ENCODE measurements at places on chromosomes 5 and 9.
A peak's percentile ranks its signal among the peaks of the same experiment; 100 is the strongest.

GRCh38 chr5:131242728-131243255 lies 21.1 kb upstream of the CDC42SE2 start:
- peak; percentile 91 for DNase-seq

DNA sequence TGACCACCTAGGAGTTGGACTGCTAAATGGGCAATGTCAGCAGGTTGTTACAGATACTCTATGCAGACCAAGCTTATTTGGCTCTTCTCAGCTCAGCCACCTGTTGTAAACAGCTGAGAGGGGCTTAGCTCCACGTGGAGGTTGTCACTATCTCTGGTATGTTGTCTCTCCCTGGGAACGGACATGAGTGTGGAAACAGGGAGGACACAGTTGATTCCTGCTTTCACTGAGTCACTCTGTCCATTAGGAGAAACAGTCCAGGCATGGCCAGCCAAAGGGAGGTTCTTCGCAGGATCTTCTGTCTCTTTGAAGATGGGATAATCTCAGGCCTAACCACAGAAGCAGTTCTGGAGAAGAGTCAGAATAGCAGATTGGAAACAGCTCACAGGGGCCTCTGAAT lies 121.2 kb downstream of the PALM2AKAP2 start:
- no peak for DNase-seq

GRCh38 chr9:84228130-84228720 lies 112.3 kb downstream of the SLC28A3 start:
- no peak for DNase-seq

- no peak for DNase-seq
Observed at GRCh38 chr9:131976157-131977108, 103.2 kb downstream of the MED27 start.

DNA sequence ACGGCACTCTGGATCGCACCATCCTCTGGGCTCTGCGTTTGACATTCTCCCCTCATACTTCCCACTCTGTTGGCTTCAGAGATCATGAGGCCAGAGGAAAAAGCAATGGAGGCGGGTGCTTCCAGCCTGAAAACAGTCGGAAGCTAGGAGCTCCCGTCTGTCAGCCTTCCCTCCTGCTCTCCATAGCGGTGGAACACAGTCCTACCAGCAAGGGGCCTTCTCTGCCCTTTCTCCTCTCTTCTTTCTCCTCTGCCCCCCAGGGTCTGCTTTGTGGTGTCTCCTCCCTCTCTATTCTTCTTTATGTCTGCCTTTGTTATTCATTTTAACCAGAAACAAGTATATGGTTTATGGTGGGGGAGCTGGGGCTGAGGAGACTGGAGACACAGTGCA lies 152.5 kb upstream of the NFIB start:
- DNase-seq: no peak

- no peak for DNase-seq
Observed at GRCh38 chr5:121741156-121741555, 110.5 kb upstream of the FTMT start.

- no peak for DNase-seq
Observed at GRCh38 chr5:172926796-172927195, 32.4 kb upstream of the RPL26L1 start.

- no peak for DNase-seq
Observed at GRCh38 chr9:104977580-104977979, 49.6 kb upstream of the ABCA1 start.

GRCh38 chr5:57303985-57304384 lies 130.1 kb downstream of the GPBP1 start:
- no peak for DNase-seq

DNA sequence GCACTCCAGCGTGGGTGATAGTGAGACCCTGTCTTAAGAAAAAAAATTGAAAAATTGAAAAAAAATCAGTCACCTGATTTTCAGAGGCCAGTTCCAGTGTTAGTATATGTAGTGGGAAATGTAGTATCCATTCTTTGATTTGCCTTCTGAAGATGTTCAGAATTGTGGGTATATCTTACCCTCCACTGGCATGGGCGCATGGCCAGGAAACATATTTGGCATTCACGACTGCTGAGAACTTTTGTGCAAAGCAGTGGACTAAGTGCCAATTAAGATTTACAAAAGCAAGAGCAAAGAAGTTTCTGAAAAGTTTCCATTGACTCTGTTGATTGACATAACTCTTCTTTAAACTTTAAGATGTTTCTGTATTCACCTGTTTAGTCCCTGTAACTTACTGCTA lies 2.4 kb downstream of the CAVIN4 start:
- no peak for DNase-seq

GRCh38 chr5:664994-665360 lies 28.2 kb downstream of the TPPP start:
- no peak for DNase-seq

GRCh38 chr9:126261584-126262356 lies 64.9 kb upstream of the MVB12B start:
- DNase-seq: no peak

GRCh38 chr5:76458486-76458830 lies 55.4 kb downstream of the IQGAP2 start:
- DNase-seq: no peak

GRCh38 chr5:148799737-148800527 lies 26.5 kb upstream of the ADRB2 start:
- no peak for DNase-seq

- no peak for DNase-seq
Observed at GRCh38 chr5:65068410-65068809, 299.7 kb downstream of the CWC27 start.

DNA sequence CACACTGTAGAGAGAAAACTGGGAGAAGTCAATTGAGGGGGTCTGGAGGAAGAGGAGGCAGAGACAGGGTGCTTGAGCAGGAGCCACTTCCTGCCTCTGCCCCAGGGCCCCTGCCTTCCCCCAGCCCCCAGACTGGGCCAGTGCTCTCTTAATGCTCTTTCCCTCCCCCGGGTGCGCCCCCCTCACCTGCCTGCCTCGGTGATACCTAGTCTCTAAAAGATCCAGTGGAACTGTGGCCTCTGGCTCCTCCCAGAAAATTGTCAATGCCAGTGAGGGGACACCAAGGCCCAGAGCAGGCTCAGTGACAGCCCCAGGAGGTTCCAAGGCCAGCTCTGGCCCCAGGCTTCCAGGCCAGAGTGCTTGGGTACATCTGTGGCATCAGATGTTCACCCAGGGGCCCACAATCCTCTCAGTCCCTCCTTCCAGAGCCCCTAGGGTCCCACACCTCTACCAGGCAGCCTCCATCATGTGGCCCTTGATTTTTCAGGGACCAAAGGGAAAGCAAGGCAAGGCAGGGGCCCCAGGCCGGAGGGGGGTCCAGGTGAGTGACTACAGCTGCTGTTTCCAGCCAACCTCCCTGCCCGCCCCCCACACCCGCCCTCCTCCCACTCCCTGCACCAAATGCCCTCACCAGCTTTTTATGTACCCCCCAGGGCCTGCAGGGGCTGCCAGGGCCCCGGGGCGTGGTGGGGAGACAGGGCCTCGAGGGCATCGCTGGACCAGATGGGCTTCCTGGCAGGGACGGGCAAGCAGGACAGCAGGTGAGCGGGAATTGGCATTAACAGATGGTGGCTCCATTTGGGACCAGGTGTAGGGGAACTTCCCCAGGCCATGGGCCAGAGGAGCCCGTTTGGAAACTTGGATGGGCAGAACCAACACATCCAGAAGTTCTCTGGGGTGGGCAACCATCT lies 33.1 kb upstream of the ORM1 start:
- no peak for DNase-seq

- peak; percentile 97 for DNase-seq
Observed at GRCh38 chr5:93677359-93677891, 64.0 kb downstream of the POU5F2 start.

- no peak for DNase-seq
Observed at GRCh38 chr5:132179405-132179804, 48.2 kb downstream of the P4HA2 start.

DNA sequence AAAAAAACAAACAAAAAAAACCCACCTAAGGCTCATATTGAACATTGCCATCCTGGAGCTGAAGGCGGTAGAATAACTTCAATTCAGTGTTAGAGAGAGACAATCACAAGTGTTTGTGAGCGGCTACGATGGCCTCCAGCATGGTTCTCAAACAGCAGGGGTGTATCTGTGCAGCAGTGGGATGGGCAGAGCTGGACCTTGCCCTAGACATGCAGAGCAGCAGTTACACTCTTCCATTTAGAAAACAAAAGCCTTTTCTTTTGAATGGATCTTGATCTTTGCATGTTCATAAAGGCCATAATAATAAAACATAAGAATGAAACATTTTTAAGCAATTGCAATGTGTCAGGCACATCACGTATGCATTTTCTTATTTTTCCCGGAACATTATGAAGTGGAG lies 50.3 kb downstream of the ARHGAP26 start:
- no peak for DNase-seq

GRCh38 chr9:127360829-127361228 lies 36.1 kb upstream of the SLC2A8 start:
- peak; percentile 28 for DNase-seq

DNA sequence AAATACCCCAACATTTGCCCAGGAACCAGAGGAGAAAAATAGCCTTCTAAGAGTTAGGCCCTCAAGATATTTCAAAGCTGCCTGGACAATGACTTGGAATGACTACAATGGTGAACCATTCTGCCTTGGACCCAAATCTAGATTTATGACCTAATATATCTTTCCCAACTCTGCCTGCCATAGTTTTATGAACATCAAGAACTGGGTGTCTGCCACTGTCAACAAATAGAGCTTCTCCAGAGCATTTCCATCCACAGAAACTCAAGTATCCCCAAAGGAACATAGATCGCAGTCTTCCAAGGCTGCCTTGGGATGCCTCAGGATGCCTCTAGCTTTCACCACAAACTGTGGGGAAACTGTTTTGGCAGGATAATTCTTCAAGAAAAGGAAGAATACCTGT lies 48.2 kb upstream of the NFIB start:
- DNase-seq: peak; percentile 83

GRCh38 chr5:62190173-62190572 lies 115.8 kb upstream of the KIF2A start:
- DNase-seq: no peak

DNA sequence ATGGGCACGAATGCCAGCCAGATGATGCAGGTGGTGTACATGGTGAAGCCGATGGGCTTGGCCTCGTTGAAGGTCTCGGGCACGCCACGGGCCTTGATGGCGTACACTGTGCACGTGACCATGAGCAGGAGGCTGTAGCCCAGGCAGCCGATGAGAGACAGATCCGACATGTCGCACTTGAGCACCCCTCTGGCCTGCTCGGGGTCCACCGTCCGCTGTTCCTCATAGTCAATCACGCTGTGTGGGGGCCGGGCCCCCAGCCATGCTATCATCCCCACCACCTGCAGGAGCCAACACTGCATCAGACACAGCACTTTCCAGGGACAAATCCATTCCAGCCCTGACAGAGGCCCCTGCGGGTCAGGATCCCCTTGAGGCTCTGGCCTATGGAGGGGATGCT lies 12.2 kb downstream of the GRM6 start:
- DNase-seq: no peak

DNA sequence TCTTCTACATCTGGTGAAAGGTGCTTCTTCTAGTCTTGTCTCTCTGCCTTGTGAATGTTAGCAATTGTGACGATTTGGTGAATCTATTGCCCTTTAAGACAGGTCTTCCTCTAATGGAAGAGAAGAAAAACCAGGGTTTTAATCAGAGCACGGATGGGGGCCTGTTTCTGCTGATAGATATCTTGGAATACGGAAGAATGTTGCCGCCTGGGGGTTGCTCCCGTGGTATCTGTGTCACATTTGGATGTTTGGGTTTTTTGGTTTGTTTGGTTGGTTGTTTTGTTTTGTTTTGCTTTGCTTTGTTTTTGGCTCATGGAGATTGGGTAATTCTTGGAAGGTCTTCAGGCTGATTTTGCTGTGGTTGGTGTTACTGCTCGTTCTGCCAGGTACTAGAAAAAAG lies 9.7 kb upstream of the SLC1A3 start:
- DNase-seq: no peak

- peak; percentile 26 for DNase-seq
Observed at GRCh38 chr5:57817001-57817453, 334.4 kb upstream of the ACTBL2 start.

GRCh38 chr5:175627005-175627404 lies 30.9 kb upstream of the HRH2 start:
- no peak for DNase-seq

GRCh38 chr5:120683580-120683979 lies 219.5 kb downstream of the PRR16 start:
- no peak for DNase-seq

DNA sequence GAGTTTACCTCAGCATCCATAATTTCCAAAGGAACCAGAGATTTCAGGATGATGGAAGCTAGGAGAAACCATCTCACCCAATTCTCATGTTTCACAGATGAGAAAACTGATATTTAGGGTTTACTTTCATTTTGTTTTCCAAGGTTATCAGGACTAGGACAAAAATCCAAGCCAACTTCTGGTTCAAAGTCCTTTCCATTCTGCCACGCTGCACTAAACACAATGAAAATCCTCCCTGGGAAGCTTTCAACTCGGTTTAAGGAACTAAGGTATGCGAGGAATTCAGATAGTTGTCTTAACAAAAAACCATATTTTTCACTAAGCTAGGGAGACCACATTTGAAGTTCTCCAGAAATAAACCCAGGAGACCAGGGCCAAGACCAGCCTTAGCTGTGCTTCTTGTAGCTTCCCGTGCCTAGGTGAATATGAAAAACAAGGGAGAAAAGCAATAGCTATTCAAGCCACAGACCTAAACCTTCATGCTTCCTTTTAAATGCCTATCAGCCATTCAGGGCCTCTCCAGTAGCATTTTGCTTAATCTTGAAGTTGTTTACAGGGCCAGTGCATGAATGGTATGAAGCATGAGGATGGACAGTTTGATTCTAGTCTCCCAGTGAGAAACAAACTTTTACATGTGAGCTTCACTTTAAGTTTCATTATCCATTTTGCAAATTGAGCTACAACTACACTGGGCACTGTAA lies 167.9 kb downstream of the DENND1A start:
- DNase-seq: no peak

- DNase-seq: no peak
Observed at GRCh38 chr5:119168401-119168800, 97.5 kb downstream of the DMXL1 start.

- peak; percentile 78 for DNase-seq
Observed at GRCh38 chr9:96674906-96675538, 19.9 kb upstream of the PRXL2C start.

- DNase-seq: no peak
Observed at GRCh38 chr5:80064124-80064523, 29.0 kb downstream of the THBS4 start.

Data from fibroblast of lung (primary cell).